ENCODE measurements at places on chromosomes 7 and 10. TPM values are rescaled to one million over a fixed set of nuclear protein-coding genes. Genes with fewer than 3 reads are reported as not detected.

DNA sequence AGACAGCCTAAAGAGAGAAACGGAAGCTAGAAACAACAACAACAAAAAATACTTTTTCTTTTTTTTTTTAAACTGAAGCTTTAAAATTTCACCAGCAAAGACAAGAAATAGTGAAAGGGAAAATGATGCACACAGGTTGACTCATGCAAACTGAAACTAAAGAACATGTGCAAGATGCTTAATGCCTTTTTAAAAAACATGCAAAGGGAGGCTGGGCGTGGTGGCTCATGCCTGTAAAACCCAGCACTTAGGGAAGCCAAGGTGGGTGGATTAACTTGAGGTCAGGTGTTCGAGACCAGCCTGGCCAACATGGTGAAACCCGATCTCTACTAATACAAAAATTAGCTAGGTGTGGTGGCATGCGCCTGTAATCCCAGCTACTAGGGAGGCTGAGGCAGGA is 15.1 kb upstream of the CUBN start:
- no peak for DNase-seq

- peak; percentile 36 for DNase-seq
Observed at GRCh38 chr7:32347244-32347828, 142.8 kb downstream of the LSM5 start.

- DNase-seq = peak; percentile 29
Observed at GRCh38 chr10:127196282-127197153, at the start of gene INSYN2A. TSS of gene INSYN2A (minus strand) at chr10:127196591. CDS start at chr10:127176395, 20,196 bp downstream.

- peak; percentile 51 for DNase-seq
Observed at GRCh38 chr10:95290461-95291364, at the start of gene PDLIM1. TSS of gene PDLIM1 (minus strand) at chr10:95291003. CDS start at chr10:95290915, 88 bp downstream.

GRCh38 chr10:103720964-103721335 is 134.4 kb downstream of the SH3PXD2A start:
- no peak for DNase-seq

DNA sequence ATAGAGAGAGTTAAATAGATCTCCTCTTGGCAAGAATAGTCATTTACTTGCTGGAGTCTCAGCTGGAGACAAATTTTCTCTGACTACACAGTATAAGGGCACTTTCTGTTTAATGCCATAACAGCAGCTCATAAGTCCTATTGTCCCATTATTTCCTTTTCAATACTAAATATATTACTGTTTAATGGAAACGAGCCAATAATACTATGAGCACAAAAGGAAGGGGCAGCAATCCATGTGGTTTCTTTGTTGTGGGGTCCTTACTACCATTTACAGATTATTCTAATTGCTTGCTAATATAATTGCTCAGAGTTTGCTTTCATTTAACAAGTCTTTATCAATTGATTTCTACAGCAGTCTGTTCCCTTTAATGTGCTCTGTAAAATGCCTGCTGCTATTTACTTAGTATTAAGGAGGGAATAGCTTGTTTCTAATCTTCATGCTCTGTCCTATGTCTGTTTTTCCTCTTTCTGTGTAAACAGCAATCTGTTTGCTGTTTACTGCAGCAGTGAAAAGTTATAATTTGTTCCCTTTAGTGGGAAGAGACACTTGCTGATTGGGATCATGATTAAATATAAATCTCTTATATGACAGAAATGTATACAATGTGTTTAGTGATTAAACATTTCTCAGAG is 296.2 kb upstream of the SMIM30 start:
- no peak for DNase-seq

- no peak for DNase-seq
Observed at GRCh38 chr10:49307921-49308320, 9.0 kb downstream of the C10orf71 start.

DNA sequence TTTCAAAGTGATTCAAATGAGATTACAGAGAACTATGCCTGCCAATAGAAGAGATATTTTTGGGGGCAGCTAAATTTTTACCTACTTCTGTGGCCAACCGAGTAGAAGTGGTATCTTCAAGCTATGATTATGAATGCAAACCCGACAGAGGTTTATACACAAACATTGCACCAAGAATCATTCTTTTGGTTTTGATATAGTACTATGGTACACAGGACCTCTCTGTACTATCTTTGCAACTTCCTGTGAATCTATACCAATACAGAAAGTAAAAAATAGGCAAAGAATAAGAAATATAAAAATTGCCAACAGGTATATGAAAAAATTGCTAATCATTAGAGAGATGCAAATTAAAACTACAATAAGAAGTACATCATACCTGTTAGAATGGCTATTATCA is 103.2 kb upstream of the VIPR2 start:
- no peak for DNase-seq

GRCh38 chr7:24283897-24284698 is at the start of gene NPY:
TSS of gene NPY (plus strand) at chr7:24284190. CDS start at chr7:24285241, 1,051 bp downstream.
- DNase-seq = peak; percentile 2

- DNase-seq = no peak
Observed at GRCh38 chr7:45978731-45979211, 57.7 kb upstream of the IGFBP3 start.

- no peak for DNase-seq
Observed at GRCh38 chr10:76759681-76760080, 877.9 kb downstream of the KCNMA1 start.

DNA sequence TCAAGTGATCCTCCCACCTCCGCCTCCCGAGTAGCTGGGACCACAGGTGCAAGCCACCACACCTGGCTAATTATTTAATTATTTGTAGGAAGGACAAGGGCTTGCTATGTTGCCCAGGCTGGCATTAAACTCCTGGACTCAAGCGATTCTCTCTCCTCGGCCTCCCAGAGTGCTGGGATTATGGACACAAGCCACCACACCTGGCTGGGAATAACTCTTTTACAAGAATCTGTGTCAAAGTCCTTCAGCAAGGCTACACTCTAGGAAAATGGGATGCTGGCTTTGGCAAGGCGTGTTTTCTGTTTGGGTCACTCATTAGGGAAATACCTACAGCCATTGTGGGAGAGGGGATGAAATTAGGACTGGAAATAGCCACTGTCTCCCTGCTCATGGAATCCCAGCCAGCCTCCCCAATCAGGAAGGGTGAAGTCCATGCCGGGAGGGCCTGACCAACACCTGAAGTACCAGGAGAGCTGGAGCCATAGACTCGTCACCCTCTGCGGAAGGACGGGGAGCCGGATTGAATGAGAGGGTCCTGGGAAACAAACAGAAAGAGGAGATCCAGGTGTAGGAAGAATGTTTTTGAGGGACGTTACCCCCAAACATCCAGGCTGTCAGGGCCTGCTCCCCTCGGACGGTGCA is 72.2 kb upstream of the MYL10 start:
- no peak for DNase-seq

- no peak for DNase-seq
Observed at GRCh38 chr7:8422177-8422576, 11.2 kb upstream of the NXPH1 start.

DNA sequence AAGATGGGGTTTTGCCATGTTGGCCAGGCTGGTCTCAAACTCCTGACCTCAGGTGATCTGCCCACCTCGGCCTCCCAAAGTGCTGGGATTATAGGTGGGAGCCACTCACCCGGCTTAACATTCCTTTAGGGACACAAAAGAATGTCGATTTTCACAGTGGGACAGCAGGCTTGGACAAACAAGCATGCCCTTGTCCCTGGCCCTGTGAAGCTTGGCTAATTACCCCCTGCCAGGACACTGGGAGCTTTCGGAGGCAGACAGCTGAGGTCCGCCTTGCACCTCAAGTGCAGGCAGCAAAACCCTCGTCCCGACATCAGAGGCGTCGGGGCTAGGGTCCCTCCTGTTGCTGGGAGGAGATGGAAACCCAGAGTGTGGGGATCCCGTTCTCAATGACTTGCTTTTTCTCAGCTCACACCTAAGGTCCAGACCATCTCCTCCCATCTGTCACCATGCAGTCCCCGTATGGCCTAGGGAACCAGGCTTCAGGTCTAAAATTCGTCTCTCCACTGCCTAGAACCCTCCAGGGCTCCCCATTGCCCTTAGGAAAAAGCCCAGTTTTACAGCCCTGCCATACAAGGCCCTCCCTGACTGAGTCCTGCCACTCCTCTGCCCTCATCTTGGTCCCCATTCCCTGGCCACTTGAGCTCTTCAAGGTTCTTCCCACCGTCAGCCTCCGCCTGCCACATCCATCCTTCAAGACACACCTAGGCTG is 6.3 kb upstream of the CLIP2 start:
- no peak for DNase-seq

GRCh38 chr10:71627230-71627939 is 92.2 kb downstream of the C10orf105 start:
- DNase-seq = no peak

DNA sequence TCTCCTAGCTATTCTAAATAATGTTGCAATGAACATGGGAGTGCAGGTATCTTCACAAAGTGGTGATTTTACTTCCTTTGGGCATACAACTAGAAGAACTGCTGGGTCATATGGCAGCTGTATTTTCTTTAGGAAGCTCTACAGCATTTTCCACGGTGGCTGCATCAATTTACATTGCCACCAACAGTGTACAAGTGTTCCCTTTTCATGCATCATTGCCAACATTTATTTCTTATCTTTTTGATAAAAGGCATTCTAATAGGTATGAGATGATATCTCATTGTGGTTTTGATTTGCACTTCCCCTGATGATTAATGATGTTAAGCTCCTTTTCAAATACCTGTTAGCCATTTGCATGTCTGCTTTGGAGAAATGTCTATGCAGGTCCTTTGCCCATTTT is 52.6 kb downstream of the NT5C2 start:
- no peak for DNase-seq

- no peak for DNase-seq
Observed at GRCh38 chr10:49653273-49653929, 26.1 kb upstream of the C10orf53 start.

Gene SPDYE1
- total RNA-seq = not detected

Gene FAM20C
- total RNA-seq = 22.7 TPM

Gene SSC4D
- 1.1 TPM for total RNA-seq

Gene STEAP2
- 1.6 TPM for total RNA-seq

Gene SH3PXD2A
- total RNA-seq = 23.2 TPM

Gene HGF
- total RNA-seq = 0.05 TPM
